Activated naive CD4-positive, alpha-beta T cell (primary cell): ENCODE measurements at places on chromosomes 12 and 14.

GRCh38 chr12:39124768-39125167, 219.4 kb upstream of the CPNE8 start:
- no peak for DNase-seq

- no peak for DNase-seq
Measured at GRCh38 chr14:63203015-63203414, 1.2 kb upstream of the RHOJ start.

- DNase-seq: no peak
Measured at GRCh38 chr12:54007538-54008259, 1.1 kb upstream of the HOXC8 start.

GRCh38 chr12:87246726-87247125, 782.5 kb downstream of the C12orf50 start:
- DNase-seq: no peak

- DNase-seq: no peak
Measured at GRCh38 chr14:66403183-66403582, 83.0 kb upstream of the CCDC196 start.

GRCh38 chr14:32432813-32433538, 103.9 kb downstream of the AKAP6 start:
- no peak for DNase-seq

- no peak for DNase-seq
Measured at GRCh38 chr12:16282978-16283377, 5.5 kb upstream of the SLC15A5 start.

DNA sequence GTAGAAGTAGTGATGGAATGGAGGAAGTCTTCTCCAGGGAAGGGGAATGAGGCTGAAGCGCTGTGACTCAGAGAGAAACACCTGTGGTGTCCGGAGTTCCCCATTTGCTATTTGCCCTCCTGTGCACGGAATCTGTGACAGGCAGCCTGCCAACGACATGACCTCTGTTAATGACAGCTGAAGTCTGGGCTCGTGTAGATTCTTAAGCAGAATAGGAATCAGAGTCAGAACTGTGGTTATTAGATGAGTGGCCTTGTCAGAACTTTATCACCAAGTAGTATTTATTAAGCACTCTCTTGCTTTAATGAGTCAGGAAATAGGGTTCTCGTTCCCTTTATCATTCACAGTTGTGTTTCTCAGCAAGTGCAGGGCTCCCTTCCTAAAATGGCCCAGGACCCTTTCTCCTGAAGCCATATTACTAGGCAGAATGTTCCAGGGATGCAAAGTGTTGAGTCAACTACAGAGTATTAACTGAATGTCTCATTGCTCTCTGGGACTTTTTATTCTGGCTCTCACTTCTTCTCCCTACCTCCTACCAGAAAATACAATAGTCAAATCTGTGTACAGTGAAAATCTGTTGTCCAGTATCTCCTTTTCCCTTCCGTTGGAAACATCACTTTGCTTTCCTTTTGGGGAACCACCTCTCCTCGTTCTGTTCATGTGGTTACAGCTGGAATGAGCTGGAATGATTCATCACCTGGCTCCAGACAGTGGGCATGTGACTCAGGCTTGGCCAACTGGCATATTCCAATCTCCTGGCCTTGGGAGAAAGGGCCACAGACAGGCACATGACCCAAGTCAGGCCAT, 77.8 kb upstream of the MAX start:
- no peak for DNase-seq

DNA sequence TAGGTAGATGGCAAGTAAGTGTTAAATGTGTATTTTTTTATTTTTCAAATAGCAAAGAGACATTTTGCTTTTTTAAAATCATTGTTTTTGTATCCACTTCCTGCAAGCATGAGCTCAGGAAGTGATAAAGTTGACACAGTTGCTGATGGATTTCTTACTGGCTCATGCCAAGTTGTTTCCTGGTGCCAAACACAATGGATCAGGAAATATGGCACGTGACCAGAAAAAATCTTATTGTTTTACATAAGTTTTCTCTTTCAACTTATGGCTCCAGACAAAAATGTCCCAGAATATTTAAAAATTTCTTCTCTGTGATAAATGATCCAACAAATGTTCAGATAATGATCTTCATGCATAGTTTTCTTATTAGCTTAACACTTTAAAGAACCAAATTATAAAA, 1279.1 kb upstream of the FLRT2 start:
- no peak for DNase-seq

DNA sequence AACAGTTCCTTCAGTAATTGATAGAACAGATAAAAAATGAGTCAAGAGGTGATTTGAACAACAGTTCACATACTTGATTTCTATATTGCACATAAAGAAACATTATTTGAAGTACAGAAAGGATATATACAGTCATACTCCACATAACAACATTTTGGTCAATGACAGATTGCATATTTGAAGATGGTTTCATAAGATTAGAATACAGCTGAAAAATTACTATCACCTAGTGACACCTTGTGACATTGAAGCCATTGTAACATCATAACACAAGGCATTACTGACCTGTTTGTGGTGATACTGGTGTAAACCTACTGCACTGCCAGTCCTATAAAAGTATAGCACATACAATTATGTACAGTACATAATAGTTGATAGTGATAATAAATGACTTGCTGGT, 43.1 kb upstream of the ABCC9 start:
- no peak for DNase-seq

GRCh38 chr12:39188689-39189088, 254.2 kb downstream of the KIF21A start:
- no peak for DNase-seq

DNA sequence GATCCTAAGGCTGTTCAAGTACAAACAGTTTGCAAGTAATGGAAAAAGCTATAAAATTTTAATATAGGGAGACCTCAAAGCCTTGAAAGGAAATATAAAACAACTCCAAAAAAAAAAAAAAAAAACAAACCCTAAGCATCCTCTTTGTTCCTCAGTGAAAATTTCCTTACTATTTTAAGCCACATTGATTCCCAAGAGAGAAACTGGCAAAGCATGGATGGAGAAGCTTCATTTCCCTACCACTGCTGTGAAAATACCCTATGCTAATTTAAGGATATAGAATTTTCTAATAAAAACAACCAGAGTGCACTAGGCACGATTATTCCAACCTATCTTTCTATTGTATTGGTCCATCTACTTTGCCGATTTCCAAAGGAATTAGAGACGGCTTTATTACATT, 283.1 kb downstream of the CACNA1C start:
- DNase-seq: no peak

- DNase-seq: no peak
Measured at GRCh38 chr14:71308671-71309070, 401.4 kb downstream of the PCNX1 start.

DNA sequence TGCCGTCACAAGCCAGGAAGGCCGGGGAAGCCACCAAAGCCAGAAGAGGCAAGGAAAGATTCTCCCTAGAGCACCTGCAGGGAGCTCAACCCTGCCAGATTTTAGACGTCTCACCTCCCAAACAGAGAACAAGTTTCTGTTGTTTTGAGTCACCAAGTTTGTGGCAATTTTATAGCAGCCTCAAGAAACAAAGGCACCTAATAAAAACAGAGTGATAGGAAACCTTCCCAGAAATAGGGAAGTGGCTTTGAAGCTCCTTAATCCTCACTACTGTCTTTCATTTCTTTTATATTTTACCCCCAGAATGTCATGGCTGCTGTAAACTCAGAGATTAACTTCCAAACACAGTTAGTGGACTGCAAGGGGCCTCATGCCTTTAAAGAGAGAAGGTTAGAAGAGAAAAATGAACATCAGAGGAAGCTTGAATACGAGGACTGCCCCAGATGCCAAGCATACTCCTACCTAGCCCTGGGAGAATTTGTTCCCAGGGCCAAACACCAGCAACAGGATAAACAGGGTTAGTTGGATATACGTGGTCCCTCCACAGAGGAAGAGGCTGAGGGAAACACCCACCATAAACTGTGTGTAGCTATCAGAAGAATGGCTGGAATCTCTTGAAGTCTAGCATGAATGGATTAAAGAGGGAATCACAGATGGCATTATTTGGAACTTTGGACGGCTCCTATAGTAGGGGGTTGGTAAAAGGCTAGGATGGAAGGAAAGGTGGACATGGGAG, 148.3 kb downstream of the KCNA5 start:
- DNase-seq: no peak

DNA sequence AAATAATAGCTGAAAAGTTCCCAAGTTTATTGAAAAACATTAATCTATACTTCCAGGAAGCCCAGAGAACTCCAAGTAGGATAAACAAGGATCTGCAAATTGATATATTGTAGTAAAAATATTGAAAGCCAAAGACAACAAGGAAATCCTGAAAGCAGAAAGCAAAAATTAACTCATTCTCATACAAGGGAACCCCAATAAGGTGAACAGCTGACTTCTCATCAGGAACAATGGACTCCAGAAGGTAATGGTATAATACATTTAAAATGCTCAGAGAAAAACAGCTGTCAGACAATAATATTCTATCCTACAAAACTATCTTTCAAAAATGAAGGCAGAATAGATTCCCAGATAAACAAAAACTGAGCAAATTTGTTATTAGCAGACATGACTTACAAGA, 138.1 kb upstream of the BMP4 start:
- DNase-seq: no peak

DNA sequence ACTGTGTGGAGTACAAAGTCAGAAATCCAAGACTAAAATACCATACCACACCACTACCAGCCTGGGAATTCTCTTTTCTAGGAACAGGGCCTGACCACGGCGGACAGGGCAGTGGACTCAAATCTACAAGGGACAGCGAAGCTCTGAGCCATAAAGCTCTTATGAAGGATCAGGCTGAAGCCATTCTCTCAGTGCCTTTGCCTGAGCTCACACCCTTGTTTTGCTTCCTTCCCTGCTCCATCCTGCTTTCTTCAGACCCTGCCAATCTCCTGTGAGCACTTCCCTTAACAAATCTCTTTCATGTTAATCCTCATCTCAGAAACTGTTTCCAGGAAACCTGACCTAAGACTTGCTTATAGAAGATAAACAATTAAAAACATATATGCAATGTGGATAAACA, 398.5 kb downstream of the MDGA2 start:
- DNase-seq: no peak

DNA sequence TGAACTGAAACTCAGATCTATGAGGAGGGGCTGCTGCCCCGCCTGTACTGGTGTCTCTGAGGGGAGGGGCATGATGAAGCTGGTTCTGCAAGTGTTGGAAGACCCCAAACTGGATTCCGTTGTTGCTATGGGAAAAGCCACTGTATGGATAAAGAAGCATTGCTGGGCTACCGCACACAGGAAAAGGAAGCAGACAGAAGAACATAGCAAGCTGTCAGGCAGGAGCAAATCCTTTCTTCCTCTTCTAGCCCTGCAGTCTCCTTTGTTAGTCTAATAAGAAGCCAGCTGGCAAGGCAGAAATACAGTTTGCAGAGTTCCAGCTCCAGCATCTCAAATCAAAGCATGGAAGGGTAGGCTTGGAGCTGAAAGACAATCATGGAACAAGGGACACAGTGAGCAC, 26.3 kb upstream of the NR1H4 start:
- no peak for DNase-seq

- DNase-seq: no peak
Measured at GRCh38 chr14:33916663-33917565, 34.0 kb downstream of the EGLN3 start.

- no peak for DNase-seq
Measured at GRCh38 chr14:86442135-86442534, 912.2 kb downstream of the FLRT2 start.

DNA sequence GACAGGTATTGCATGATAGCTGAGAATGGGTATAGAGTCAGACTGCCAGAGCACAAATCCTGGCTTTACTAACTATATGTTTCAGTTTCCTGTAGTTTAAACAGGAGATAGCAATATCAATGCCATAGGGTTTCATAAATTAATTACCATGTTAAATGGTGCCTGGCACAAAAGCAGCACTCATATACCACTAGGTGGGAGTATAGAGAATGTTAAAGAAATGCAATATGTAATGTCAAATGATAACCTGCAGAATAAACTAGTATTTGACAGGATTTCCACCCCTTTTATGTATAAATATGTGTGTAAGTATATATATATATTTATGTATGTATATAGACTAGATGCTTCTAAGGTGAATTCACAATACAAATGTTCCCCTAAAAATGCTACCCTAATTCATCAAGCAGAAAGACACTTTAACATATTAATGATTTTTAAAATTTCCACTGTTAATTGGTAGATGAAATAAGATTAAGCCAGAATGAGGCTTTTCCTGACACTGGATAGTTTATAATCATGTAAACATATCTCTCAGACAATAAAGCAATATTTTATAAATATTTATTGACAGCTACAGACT, 8.6 kb downstream of the WDR89 start:
- DNase-seq: no peak

DNA sequence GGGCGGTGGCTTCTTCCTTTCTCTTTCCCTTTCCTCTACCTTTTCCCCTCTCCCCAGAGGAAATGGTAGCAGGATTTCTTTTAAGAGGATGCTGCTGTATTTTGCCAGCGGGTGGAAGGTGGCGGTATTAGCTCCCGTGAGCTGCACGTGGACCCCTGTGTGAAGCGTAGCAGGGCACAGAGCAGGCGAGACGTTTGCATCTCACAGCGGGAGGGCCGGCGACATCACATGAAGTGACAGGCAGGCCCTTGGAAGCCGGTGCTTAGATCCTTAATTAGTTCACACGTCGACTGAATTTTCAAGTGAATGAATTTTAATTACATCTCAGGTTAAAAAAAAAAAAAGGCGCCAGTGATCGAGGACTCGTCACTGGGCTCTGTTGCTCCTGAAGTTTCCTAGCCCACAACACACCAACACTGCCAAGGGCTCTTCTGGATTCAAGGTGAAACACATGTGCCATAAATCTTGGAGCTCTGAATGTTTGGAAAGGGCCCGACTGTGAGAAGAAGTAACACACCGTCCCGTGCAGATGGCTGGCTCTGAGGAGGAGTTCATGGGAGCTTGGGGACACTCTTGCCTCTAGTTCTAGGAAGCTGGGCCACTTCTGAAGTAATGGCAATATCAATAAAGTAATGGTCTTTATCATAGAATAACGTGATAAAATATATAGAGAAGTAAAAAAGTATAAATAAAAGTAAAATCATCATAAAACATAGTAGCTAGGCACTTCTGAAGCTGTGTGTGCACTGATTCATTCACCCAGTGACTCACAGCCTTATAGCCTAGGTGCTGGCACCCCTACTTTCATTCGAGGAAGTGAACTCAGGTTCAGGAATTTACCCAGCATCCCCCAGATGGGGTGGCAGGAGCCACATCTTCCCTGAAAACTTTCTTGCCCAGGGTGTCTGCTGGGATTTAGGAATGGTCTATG, 75.3 kb downstream of the AACS start:
- no peak for DNase-seq

DNA sequence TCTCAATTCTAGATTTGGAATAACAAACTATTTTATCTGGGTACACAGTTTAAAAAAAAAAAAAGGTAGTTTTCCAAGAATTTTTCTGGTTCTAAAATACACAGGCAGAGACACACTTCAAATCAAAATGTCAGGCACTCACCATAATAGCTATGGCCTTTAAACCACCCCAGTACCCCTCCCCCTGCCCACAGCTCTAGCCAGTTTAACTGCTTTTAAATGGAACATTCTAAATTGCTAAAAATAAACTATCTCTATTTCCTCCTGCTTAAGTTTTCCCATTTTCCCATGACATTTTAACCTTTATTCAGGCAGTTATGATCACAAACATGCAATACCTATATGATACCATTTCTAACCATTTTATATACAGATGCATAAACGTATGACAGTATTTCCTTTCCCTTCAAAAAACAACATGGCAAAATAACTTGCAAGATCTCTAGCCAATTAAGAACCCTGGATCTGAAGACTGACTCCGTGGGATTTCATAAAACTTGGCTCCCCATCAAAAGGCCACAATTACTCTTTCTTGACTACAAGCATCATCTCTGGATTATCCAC, 46.3 kb downstream of the PPP2R5E start:
- DNase-seq: no peak
